ENCODE measurements at places on chromosomes 11 and 22.

DNA sequence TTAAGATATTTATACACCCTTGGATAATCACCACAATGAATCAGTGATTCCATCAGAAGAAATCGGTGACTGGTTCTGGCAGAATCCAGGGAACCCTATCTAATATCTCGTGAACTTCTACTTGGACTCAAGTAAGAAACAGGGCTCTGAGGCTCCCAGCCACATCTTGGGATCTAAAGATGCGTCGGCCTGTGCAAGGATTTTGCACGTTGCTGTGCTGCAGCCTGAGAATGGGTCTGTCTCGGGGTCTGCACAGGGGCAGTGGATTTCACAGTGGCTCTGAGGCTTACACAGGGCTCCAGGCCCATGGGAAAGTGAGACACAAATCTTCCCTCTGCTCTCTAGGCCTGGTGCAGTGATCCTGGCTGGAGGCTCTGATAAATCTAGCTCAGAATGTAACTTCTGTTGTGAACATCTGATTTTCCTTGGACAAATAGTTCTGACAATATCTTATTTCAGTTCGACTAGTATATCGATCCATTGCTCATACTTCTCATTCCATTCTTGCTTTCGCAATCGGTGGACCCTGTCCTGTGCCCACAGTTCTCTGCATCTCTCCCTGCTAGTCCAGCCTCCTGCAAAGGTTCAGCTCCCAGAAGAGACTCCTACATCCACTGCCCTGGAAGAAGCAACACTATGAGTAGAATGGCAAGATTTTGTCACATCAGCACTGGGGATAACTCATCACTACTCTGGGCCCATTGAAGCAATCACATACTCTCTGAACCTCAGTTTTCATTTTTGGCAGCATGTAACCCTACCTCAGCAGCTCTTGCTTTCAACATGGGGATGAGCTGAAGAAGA is 105.5 kb upstream of the TOP3B start:
- DNase-seq, result no peak

GRCh38 chr11:103234974-103235373 is 125.7 kb downstream of the DYNC2H1 start:
- DNase-seq, result no peak

DNA sequence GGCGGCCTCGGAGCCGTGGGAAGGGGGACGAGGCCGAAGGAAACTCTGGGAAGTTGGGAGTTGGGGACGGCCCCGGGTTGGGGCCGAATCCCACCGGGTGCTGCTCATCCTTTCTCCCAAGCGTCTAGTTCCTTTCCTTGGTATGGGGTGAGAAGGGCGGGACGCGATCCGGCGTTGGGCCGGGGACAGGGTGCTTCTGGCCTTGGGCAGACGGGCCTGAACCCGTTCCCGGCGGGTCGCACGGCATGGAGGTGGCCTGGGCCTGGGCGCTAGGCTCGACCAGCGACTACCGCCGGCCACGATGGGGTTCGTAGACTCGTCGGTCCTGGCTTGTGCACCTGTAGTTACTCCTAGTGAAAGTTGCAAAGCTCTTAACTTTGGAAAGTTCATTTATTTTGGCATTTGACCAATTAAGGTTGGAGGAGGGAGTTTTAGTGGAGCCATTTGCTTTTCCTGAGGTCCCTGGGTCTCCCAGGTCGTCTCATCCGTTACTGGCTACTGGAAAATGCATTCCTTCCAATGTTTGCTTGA is 1.0 kb downstream of the SYT9 start:
- DNase-seq, result no peak

- no peak for DNase-seq
These were observed 52.2 kb downstream of the NFAM1 start for GRCh38 chr22:42379966-42380537.

- DNase-seq, result no peak
These were observed 2.9 kb downstream of the SC5D start for GRCh38 chr11:121295246-121296029.

DNA sequence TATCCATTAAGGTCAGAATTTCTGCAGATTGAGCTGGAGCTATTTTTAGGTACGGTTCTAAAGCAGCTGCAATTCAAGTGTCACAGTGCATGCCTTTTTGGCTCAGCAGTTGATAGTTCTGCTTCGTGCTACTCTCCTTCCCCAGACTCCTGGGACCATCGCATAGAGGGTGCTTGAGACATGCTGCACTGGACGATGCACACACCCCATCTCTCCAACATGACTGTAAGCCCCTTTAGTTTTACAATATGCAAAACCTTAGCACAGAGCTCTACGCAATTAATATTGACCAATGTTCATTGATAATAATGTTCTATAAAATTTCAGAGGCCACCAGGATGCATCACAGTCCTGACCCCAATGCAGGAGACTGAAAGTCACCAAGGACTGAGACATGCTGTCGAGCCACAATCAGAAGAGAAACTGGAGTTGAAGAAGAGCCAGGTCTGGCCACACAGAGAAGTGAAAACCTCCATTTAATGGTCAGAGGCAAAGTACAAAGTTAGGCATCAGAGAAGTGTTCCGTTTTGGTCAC is 120.9 kb upstream of the ZC3H12C start:
- no peak for DNase-seq

DNA sequence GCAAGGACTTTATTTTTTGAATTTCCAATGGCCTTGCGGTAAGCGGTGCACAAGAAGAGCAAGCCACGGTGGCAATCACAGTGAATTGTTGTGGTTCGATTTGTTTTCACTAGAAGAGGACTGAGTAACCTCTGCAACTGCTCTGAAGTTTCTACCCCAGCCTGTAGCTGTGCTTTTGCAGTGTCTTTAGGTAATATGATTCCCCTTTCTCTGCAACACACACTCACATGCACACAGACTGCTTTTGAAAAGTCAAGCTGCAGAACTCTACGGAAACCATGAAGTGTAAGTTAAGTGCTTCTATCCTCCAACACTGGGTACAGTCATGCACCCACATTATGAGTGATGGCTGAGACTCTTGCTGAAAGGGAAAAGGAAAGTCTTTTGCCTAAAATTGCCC is 38.4 kb downstream of the CD44 start:
- DNase-seq, result no peak

DNA sequence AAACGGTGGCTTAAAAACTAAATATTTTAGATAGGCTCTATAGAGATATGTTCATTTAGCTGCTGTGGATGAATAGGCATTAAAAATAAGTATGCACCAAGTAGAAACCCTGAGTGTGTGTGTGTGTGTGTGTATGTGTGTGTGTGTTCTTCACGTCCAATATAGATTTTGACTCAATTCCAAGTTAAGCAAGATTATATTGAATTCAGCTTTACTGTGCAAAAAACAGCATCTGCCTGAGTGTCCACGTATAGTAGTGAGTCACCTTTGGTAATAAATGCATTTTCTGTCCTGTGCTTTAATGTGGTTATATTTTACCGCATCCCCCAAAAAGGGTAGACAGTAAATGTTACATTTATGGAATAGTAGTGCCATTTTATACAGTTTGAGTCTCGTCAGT is 71.2 kb downstream of the PDHX start:
- DNase-seq, result no peak

DNA sequence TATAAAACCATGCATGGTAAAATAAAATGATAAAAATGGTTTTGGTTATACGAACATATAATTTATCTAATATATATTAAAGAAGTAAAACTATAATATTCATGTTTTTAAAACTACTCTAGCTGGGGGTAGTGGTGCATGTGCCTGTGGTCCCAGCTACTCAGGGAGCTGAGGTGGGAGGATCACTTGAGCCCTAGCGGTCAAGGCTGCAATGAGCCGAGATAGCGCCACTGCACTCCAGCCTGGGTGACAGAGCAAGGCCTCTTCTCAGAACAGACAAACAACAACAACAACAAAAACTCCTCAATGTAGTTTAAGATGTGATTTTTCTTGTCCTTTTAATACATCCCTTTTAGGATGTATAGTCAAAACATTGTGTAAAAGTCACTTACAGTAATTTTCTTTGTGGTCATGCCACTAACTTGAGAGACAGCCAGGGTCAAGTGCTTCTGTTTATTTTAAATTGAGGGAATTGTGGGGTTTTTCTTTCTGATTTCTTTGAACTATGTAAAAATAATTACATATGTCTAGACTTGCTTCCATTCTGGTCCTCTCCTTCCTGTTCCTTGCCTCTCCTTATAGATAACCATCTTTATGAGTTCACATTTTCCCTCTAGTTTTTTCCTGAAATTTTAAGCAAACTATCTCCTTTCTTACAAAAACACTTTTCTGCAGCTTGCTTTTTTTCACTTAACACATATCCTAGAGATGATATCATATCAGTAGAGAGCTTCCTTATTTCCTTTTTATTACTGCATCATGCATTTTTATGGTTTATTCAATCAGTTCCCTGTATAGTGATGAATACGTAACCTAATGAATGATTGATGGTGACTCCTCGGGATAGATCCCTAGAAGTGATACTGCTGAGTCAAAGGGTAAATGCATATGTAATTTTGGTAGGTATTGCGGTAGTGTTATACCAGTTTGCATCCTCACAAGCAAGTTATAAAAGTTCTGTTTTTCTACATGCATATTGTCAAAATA is 9.1 kb downstream of the OR2AT4 start:
- no peak for DNase-seq

- no peak for DNase-seq
These were observed 77.8 kb downstream of the UBASH3B start for GRCh38 chr11:122733318-122733717.

All from GOT3 (cell line).